ENCODE measurements at places on chromosomes 1 and 21.

DNA sequence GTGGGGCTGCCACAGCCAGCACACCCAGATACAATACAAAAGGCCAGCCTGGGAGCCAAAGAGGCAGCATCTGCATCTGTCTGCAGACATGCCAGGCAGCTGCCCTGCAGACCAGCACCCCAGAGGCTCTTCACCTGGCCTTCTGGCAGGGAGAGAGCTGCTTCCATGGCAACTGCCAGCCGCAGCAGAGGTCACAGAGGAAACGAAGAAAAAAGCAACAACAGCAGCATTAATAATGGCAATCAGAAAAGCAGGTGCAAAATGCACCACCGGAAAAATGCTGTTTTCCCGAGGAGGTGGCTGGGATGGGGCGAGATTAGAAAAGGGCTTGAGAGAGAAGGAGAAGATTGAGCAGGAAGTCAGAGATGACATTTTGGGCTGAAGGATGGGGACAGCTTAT lies 309.5 kb downstream of the PCP4 start:
- DNase-seq: peak; percentile 44

GRCh38 chr1:114439369-114439768 lies 71.6 kb downstream of the TRIM33 start:
- DNase-seq: no peak

DNA sequence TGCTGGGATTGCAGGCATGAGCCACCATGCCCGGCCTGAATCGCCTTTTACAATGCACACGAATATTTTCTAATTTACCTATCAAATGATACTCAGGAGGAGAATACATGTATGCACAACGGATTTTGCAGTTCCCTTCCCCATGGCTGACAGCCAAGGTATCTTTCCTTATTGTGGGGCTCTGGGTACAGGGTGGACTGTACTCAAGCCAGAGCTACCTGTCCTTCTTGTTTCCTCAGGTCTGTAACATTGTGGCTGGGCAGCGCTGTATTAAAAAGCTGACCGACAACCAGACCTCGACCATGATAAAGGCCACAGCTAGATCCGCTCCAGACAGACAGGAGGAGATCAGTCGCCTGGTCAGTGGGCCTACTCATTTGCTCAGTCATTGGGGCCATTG lies 18.2 kb downstream of the AGO1 start:
- DNase-seq: no peak

- DNase-seq: no peak
These were observed 26.9 kb downstream of the UCK2 start for GRCh38 chr1:165854101-165854845.

GRCh38 chr1:23799570-23800399 lies 769 bp downstream of the GALE start:
- peak; percentile 36 for DNase-seq

DNA sequence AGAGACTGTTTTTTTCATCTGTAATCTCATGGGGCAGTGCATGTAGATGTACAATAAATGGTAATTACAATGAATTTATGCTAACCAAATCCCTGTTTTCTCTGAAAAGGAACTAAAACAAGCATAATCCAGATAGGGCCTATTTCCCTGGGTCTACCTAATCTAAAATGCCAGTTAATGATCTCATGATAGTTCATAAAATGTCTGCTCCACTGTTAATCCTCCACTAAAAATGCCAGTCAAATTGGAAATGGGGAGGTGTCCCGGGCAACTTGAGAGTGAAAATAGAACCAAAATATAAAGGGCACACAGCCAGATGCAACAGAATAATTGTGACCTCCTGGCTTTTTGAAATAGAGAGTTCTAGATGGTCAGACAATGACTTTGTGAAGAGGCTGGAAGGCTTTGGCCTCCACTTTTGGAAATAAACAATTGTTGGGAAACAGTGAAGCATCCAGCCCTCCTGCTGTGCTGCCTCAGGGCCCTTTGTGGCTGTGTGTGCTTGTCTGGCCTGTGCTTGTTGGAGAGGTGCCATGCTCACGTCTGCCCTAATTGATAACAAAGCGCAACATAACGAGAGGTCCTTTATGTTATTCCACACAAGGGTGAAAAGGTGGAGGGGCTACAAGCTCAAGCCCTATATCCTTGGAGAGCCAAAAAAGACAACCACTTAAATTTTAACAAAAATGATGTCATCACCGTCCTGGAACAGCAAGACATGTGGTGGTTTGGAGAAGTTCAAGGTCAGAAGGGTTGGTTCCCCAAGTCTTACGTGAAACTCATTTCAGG lies 97.7 kb downstream of the ATP5PO start:
- DNase-seq: peak; percentile 83

- DNase-seq: peak; percentile 4
These were observed 104.5 kb upstream of the FMN2 start for GRCh38 chr1:239987103-239987745.

DNA sequence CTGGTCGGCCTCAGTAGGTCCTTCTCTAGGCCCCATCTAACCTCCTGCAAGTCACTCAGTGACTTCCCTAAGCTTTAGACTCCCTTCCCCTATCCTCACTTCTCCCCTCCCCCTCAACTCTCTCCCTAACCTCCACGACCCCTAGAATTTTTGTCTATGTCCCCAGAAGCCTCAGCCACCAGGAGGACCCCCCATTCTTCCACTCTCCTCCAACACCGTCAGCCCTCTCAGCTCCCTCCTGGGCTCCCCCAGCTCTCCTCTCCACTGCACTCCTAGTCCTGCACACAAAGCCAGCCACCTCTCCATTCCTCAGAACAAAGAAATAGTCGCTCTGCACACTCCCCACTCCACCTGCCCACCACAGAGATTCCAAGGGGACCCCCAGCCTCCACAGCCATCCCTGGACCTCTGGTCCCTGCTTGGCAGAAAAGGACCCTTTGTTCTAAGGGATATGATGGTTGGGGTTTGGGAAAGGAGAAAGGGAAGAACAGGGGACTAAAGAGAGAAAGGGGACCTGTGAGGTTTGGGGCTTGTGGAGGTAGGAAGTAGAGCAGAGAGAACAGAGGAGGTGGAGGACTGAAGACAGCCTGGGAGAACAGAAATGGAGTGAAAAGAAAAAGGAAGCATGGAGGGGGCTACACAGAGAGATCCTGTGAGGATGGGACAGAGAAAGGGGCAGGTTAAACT lies 2.8 kb downstream of the ARHGEF2 start:
- DNase-seq: no peak

DNA sequence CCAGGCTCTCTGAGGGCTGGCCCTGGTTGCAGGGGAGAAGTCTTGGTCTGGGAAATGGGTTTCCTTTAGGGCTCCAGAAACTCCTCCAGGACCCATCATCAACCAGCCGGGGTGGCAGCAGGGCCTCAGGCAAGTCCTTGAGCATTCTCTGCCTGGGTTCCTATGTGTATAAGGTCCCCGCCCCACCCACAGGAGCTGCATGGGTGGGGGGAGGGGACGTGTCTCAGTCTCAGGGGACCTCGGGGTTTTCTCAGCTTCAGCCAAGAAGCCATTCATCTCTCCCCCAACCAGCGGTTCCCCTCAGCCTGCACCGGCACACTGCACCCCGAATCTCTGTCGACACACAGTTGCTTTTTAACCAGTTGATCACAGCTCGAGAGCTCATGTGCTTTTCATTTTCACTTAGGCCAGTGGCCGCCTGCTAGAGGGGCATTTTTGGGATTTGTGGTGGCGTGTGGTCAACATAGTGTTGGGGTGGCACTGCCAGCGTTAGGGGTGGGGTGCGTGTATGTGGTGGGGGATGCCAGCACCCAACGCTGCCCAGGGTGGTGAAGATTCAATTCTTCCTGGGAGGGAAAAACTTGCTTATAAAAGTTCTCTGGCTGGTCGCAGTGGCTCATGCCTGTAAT lies 6.5 kb downstream of the RUNX3 start:
- no peak for DNase-seq

DNA sequence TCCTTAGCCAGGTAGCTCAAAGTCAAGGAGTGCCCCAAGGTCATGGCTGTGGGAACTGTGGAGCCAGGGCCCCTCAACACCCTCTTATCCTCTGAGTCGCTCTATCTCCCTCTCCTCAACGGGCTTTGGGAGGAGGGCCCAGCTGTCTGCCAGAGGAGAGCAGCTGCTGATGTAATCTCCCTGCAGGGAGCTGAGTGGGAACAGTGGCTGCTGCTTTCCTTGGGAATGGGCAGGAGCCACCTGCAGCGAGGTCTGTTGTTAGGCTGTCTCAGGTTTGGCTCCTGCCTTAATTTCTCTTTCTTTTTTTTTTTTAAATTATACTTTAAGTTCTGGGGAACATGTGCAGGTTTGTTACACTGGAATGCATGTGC lies 58.8 kb upstream of the MAP1LC3C start:
- no peak for DNase-seq

DNA sequence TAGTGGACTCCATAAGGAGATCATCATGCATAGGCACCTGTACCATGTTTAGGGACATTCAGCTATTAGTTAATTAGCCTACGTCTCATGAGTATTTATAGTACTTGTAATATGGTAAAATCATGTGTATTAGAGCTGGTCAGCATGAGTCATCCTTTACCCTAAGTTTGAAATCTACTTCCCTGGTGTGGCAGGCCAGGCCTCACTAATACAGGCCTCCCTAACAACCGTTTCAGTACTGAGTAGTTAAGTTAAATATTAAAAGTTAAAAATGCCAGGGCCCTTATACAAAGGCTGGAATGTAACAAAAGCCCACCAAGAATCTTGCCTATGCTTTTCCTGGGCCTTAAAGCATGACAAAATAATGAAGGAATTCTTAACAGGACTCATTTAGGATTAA lies 356.3 kb upstream of the DPYD start:
- DNase-seq: no peak

- DNase-seq: no peak
These were observed 1.6 kb upstream of the S100A6 start for GRCh38 chr1:153537376-153537730.

DNA sequence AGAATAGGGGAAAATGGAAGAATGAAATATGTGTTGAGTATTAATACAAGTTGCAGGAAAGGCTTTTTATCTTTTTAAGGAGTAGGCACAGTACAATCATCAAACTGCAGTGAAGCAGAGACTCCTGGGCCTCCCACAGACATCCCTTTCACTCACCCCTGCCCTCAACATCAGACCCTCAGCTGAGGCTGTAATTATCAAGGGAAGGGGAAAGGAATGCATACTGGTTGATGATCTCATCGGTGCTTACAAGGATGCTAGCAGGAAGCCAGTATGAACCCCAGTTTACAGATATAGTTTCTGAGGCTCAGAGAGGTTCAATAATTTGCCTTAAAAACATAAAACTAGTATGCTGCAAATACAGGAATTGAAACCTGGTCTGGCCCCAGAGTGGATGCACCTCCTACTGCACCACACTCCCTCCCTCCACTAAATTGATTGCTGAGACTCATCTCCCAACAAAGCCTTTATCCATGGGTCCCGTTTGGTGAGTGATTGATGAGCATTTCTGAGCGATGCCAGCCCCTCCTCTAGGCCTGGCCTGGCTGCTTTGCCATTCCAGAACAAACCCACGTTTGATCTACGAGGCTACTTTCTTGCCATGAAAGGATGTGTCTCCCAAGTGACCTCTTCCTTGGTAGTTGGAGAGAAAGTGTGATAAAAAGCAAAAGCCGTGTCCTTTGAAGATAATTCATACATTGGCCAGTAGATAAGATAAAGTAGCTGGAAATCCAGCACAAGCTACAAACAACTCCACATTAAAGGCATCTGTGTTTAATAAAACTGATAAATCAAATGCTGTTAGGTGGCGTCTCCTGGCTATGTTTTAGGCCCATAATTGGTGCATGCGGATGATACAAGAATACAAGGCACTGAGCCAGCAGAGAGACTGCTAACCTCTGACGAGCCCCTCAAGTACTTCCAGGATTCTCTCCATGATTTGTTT lies 233.9 kb upstream of the CAMK1G start:
- peak; percentile 56 for DNase-seq

DNA sequence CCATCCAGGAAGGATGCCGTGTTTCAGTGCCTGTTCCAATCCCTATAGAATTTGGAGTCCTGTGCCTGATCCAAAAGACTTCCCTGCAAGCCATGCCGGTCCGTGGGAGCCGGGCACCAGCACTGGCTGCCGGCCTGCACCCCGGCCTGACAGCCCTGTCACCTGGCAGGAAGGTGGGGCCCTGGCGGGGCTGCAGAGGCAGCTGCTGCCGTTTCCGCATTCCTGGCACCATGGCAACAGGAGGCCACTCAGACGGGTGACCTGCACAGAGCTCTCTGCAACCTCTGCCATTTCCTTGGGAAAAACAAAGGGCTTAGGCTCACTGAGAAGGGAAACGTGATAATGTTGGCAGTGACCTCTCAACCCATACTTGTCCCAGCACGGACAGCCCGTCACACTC lies 63.2 kb upstream of the TMEM51 start:
- peak; percentile 38 for DNase-seq

GRCh38 chr1:60066001-60066400 lies 7.6 kb downstream of the C1orf87 start:
- DNase-seq: no peak

DNA sequence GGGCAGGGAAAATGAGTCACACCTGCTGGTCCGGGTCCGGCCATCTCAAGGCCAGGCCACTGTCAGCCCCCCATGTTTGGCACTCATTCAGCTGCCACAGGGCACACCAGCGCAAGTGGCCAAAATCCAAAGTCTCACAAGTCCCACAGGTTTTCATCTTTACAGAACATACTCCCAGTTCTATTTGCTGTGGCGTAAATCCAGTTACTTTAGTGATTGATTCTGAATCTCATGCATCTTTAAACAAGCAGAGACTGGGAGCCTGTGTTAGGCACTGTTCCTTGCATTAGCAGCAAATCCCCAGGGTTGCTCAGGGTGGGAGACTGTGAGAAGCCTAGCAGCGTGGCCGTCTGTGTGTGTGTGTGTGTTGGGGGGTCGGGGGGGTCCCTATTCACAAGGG lies 1.1 kb upstream of the SLC2A5 start:
- no peak for DNase-seq

- peak; percentile 100 for DNase-seq
These were observed 96.0 kb upstream of the BMP8A start for GRCh38 chr1:39395357-39395831.

GRCh38 chr21:32687643-32688345 lies 40.0 kb downstream of the SYNJ1 start:
- no peak for DNase-seq

GRCh38 chr1:182279724-182280503 lies 111.7 kb downstream of the GLUL start:
- DNase-seq: peak; percentile 70

GRCh38 chr1:118321840-118322239 lies 136.8 kb upstream of the SPAG17 start:
- no peak for DNase-seq

- DNase-seq: no peak
These were observed 11.9 kb upstream of the TCP10L start for GRCh38 chr21:32597205-32597604.

GRCh38 chr1:30895944-30896660 lies 12.5 kb downstream of the SDC3 start:
- DNase-seq: no peak

DNA sequence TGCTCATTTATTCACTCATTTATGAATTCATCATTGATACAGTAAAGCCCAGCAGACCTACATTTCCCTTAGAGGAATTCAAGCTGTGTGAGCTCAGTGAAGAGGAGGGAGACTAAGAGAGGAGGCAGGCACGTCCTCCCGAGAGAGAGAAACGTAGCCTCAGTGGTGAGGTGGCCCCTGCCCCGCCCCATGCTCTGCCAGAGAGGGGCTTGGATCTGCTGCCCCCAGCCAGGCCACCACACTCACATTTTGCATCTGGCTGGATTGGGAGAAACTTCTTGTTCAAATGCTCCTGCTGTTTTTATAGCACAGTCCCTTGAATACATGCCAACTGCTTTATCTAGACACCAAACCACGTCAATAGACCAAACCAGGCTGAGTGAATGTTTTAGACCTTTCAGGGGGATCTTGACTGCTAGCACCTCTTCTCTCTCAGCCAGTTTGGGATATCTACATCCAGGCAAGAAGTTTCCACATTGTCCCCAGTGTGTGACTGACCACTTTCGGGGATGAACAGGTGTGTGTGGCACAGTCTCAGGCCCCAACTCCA lies 67.7 kb upstream of the AJAP1 start:
- DNase-seq: no peak
